ENCODE measurements at places on chromosomes 2 and 18.

DNA sequence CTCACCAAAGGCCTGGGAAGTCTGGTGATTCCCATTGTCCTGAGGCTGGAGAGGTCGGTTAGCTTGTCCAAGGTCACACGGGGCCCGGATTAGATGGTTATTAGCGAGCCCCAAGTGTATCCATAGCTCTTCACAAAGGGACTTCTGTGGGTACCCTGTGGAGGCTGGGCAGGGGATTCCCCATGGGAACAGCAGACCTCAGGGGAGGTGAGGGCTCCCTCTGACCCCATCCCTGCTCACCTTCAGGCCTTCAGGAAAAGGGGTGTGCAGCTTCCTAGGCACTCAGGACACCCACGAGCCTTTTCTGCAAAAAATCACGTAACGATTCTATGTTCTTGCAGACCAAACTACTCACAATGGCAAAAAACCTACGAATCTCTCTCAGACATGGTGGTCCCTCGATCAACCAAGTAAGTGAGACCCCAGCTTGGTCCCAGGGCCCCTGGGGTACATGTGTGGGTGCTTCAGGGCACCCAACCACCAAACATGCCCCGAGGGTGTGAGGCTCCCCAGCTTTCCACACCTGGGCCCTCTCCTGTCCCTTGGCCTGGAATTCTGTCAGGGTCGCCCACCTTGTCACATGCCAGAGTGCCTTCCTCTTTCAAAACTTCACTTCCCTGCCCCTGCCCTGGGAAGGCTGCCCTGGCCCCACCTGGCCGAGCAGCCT is 40.3 kb downstream of the PDIA6 start:
- no peak for DNase-seq

- peak; percentile 32 for DNase-seq
These were observed 601.3 kb upstream of the RAB6C start for GRCh38 chr2:129378186-129378585.

DNA sequence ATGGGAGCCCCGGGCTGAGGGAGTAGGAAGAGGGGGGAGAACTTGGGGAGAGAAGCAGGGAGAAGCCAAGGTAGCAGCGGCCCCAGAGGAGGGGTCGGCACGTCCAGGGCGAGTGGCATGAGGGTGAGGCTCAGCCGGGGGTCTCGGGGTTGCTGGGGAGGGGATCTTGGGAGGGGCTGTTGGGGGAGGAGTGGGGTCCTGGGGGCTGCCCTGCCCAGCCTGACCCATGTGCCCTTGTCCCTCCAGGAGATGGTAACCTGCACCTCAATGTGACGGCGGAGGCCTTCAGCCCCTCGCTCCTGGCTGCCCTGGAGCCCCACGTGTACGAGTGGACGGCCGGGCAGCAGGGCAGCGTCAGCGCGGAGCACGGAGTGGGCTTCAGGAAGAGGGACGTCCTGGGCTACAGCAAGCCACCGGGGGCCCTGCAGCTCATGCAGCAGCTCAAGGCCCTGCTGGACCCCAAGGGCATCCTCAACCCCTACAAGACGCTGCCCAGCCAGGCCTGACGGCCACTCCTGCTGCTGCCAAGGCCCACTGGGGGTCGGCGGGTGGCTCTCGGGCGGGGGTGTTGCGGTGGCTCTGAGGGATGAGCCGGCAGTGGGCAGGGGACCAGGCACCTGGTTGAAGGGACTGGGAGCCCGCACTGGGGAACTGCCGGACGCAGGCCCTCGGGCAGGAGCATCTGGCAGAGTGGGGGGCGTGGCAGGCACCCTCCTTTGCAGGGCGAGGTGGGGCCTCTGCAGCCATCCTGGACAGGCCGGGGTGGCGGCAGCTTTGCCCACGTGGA is 9.0 kb upstream of the GAL3ST2 start:
- no peak for DNase-seq

DNA sequence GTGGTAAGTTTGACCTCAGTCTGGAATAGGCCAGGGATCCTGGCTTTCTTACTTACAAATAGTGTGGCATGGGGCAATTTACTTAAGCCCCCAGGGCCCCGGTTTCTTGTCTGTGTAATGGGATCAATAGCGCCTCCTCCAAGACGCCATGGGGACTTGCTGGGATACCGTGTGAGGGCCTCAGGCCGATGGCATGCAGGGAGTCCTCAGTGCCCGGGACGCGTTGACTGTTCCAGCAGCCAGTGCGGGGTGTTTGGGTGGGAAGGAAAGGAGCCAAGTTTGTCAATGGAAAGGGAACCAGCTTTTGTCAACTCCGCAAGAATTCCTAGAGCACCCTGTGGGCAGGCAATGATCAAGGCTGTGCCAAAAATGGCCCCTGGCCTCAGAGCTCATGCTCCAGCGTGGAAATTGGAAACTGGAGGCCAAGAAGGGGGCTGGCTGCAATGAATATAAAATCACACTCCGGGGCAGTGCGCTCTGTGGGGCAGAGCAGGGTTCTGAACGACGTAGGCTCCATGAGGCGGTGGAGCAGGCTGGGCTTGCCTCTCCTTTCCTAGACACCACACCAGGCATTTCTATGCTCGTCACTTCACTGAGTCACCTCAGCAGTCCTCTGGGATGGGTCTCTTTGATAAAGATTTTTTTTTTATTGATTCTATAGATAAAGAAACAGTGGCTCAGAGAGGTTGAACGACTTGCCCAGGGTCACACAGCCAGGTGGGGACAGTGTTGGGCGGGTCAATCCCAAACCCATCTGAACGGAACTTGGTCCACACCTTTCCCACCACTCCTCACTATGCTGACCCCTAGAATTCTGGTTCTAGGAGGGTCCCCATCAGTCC is 56.7 kb upstream of the ASAP2 start:
- no peak for DNase-seq

DNA sequence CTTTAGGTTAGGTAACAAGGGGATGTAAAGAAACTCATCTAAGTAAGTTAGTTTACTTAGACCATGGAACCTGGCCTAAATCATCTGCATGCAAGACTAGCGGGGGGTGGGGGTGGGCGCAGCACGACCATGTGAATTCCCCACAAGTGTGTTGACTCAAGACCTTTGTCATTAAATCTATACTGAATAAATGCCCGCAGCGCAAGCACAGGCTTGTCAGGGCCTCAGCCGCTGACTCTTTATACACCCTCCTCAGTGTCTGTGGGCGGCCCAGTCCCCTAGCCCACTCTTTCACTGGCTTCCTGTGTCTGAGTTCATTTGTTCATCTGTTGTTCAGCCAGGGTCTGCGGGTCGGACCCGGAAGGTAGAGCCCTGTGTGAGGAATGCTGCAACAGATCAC is 17.8 kb downstream of the MAP3K2 start:
- no peak for DNase-seq

DNA sequence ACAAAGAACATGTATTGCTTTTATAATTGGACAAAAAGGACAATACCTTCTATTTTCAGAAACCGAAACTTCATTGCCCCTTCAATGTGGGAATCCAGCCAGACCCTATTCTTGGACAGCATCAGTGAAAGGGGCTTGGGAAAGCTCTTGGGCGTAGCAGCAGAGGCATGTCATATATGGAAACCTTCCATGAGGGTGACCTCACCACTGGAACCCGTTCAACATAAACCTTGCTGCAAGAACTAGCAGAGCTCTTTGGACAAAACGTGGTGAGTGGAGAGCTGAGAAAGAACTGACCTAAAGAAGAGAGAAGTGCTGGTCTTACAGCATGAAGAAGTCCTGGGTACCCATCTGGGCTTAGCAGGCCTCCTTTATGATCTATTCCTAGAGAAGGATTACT is 22.7 kb upstream of the ACTG2 start:
- no peak for DNase-seq

- no peak for DNase-seq
These were observed 6.8 kb downstream of the PECR start for GRCh38 chr2:216074794-216075193.

Measured in HepG2 (cell line).